ENCODE measurements at places on chromosomes 2 and 18. TPM values are rescaled to one million over a fixed set of nuclear protein-coding genes. Genes with fewer than 3 reads are reported as not detected.
A peak's percentile ranks its signal among the peaks of the same experiment; 100 is the strongest.

The TEX261 gene
- 71.2 TPM for total RNA-seq

The COL4A4 gene
- total RNA-seq: not detected

The XIRP2 gene
- 0.66 TPM for total RNA-seq

- DNase-seq: peak; percentile 68
Observed at GRCh38 chr2:69163109-69163508, 150.1 kb downstream of the ANTXR1 start.

- DNase-seq: peak; percentile 69
Observed at GRCh38 chr2:149877913-149878312, 290.3 kb upstream of the MMADHC start.

DNA sequence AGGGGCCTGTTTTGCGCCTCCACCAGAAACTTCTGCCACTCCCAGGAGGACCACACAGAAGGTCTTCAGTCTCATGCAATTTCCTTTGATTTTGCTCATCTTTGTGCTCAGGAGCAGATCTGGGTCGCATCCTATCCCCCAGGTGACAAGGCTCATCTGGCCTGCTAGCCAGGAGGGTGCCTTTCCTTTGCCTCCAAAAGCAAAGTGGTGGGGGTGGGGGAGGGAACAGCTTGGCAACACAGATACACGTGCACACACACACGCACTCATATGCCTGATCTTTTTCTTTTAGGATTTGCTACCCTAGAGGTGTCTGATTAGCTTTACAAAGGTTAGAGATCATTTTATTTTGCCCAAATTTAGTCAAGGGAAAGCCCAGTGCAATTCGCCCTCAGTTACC lies 13.8 kb upstream of the SPATA3 start:
- DNase-seq: no peak

- DNase-seq: no peak
Observed at GRCh38 chr2:62424899-62425298, 81.1 kb downstream of the TMEM17 start.

- peak; percentile 24 for DNase-seq
Observed at GRCh38 chr2:101500180-101500579, 25.3 kb upstream of the RFX8 start.

DNA sequence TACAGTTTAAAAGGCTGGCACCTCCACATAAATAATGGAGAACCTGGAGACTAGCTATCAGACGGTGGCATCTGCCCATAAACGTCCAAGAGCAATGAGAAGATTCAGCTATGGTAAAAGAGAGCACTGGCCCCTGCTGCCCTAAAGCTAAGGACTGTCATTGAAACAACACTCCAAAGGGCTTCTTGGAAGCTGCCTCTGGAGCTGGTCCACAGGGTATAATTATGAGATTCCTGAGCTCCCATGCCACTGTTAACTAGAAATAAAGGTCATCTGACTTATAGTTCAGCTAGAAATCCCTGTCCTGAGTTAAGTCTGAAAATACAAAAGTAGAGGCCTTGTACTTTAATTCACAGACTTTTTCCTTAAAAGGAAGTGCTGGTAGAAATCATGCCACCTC lies 39.9 kb upstream of the RBMS1 start:
- no peak for DNase-seq

DNA sequence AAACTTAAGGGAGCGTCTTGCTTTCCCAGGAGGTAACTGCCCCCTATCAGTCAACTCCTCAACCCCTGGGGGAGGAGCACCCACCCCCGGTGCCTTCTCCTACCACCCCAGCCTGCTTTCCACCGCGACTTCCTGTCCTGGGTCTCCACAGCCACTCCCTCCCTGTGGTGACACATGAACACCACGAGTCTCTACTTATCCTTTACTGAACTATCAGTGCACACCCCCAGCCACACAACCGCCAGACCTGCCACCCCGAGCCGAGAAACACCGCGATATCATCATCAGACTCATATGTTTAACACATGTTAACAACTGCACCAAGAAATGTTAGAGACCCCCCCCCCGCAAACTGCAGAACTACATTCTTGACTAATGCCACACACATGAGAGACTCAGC lies 43.3 kb downstream of the LONRF2 start:
- DNase-seq: no peak

GRCh38 chr2:100011272-100011731 lies 131.1 kb downstream of the AFF3 start:
- no peak for DNase-seq
